ENCODE measurements at places on chromosomes 7 and 10.

- DNase-seq: no peak
Measured at GRCh38 chr10:132670546-132671227, 115.3 kb downstream of the NKX6-2 start.

DNA sequence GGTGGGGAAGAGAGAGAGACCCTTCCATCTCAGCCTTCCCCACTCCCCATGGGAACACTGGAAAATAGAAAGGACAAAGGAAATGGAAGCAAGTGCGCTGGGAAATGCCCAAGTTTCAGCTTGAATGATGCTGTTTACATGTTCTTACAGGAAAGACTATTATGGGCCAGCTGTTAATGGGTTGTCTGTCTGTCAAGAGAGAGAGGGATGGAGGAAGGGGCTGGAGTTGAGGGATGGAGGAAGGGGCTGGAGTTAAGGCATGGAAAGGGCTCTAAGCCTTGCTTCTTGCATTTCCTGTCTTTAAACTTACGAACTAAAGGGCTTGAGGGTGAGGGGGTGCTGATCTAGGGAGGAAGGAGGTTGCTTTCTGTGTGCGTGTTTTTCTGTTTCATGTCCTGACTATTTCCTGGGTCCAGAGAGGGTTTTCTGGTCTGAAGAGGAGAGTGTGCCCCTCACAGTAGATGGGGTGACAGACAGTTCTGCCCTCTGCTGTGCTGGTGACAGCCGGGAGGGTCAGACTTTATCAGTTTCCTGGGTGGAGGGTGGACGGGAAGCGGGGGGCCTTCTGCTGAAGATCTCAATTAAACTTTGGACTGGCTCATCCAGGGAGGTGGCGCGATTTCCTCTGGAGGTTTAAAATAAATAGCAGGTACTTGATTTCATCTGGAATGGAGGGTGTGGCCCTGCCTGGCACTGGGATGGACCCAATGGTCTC lies 30.5 kb downstream of the GRK5 start:
- DNase-seq: no peak

DNA sequence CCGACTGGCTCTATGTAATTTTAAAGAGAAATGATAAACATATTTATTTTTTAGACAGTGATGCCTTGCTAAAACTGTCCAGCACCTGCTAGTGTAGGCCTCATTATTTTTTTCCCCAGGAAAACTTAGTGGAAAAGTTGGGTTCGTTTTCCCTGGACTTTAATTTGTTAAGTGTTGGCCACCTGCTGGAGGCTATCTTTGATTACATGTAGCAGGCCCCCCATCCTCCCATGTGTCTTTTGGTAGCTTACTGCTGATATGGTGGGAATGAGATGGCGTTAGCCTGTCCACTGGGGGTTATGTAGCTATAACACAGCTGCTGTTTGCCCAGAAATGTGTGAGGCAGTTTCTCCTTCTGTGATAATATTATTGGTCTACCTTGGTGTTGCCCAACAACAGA lies 265.0 kb downstream of the SORCS3 start:
- DNase-seq: no peak

GRCh38 chr7:1367501-1368183 lies 91.6 kb downstream of the MICALL2 start:
- DNase-seq: no peak

- no peak for DNase-seq
Measured at GRCh38 chr10:90462749-90463470, 394.9 kb downstream of the HTR7 start.

GRCh38 chr10:94085766-94086437 lies 92.2 kb downstream of the PLCE1 start:
- no peak for DNase-seq

GRCh38 chr7:55516409-55516808 lies 55.9 kb downstream of the VOPP1 start:
- no peak for DNase-seq

- DNase-seq: no peak
Measured at GRCh38 chr10:60679388-60679990, 98.8 kb upstream of the CDK1 start.

- DNase-seq: no peak
Measured at GRCh38 chr7:125848157-125848556, 918.5 kb upstream of the POT1 start.

DNA sequence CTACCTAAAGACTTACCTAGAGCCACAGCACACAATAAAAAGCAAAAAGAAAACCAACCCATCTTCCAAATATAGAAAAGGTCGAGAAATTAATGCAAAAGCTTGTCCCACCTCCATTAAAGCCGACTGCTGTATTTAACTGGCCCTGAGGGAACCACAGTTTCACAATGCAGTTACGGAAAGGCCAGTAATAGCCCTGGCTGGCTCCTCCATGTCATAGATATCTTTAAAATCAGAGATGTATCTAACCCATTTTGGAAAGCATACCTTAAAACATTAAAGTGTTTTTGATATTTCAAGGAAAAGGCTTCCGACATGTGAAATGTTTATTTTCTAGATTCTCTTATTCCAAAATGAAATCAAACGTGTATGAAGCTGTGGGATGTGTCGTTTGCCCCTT lies 23.0 kb downstream of the HDAC9 start:
- DNase-seq: no peak

GRCh38 chr7:103859709-103860108 lies 129.7 kb downstream of the RELN start:
- DNase-seq: no peak

Measured in right hindlimb (tissue), 1 donor.